Testis (tissue), 5 donors: ENCODE measurements at places on chromosomes 4 and X. TPM values are rescaled to one million over a fixed set of nuclear protein-coding genes. Genes with fewer than 3 reads are reported as not detected.

- no peak overlapping the region for H3K4me3 ChIP-seq
- no peaks in the 10 kb centered on the region for H3K27me3 ChIP-seq
- DNase-seq, result no peak
- H3K36me3 ChIP-seq, result no peaks in the 10 kb centered on the region
Measured at GRCh38 chr4:162837679-162838078, 329.0 kb downstream of the NAF1 start.

- no peak overlapping the region for H3K4me3 ChIP-seq
- no peak overlapping the region for H3K27ac ChIP-seq
- H3K27me3 ChIP-seq, result no peaks in the 10 kb centered on the region
- no peaks in the 10 kb centered on the region for H3K36me3 ChIP-seq
- no peaks in the 10 kb centered on the region for H3K4me1 ChIP-seq
Measured at GRCh38 chrX:39096599-39096998, 295.3 kb downstream of the MID1IP1 start.

- H3K36me3 ChIP-seq, result no peaks in the 10 kb centered on the region
- no peak for DNase-seq
- H3K27ac ChIP-seq, result no peak overlapping the region
- H3K4me1 ChIP-seq, result no peaks in the 10 kb centered on the region
Measured at GRCh38 chr4:57184378-57185029, 74.3 kb upstream of the IGFBP7 start.

The HHIP gene
- 5.3 TPM for total RNA-seq

- DNase-seq, result no peak
- no peaks in the 10 kb centered on the region for H3K27me3 ChIP-seq
- no peak overlapping the region for H3K27ac ChIP-seq
- H3K36me3 ChIP-seq, result no peaks in the 10 kb centered on the region
- no peak overlapping the region for H3K4me3 ChIP-seq
- H3K4me1 ChIP-seq, result no peaks in the 10 kb centered on the region
Measured at GRCh38 chr4:47390428-47391125, 72.9 kb downstream of the COMMD8 start.

DNA sequence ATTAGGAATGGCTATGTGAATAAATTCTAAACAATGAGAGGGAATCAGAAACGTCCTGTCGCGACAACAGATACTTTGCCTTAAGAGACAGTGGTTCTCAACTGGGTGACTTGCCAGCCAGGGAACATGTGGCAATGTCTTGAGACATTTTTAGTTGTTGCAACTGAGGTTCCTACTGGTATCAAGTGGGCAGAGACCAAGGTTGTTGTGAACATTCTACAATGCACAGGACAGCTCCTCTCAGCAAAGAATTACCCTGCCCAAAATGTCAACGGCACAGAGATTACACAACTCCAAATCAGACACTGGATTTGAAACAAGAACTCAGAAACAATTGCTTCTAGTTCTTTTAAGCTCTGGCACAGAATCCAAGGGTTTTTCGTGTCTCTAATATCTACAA lies 128.6 kb downstream of the ARHGAP6 start:
- H3K4me1 ChIP-seq, result no peaks in the 10 kb centered on the region
- no peak for DNase-seq
- no peaks in the 10 kb centered on the region for H3K36me3 ChIP-seq
- H3K4me3 ChIP-seq, result no peak overlapping the region
- H3K27ac ChIP-seq, result no peak overlapping the region

The SLC26A1 gene
- 2.0 TPM for total RNA-seq

DNA sequence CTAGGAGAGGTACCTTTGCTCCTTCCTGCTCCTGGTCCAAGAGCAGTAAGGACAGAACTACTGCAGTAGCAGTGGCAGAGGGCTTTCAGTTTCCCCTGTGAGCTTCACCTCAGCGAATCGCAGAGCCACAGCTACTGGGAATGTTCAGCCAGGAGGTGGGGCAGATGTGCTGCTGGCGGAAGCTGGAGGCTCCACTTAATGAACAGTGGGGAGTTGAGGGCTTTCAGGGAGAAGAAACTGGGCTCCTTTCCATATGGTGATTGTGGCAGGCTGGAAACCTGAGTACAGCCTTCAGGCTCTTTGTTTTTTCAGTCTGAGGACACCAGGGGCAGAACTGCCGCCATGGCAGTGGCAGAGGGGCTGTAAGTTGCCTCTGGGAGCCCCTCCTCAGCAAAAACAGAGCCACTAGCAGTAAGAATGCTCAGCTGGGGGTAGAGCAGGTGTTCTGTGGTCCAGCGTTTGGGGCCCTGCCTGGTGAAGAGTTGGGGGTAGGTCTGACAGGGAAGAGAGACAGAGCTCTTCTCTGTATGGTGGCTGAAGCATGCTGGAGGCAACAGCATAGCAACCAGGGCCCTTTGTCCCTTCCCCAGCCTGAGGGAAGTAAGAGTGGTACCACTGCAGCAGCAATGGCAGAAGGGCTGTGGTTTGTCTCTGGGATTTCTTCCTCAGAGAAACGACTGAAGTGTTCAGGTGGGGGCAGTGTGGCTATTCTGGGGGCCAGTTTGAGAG lies 106.0 kb upstream of the GRXCR1 start:
- no peak overlapping the region for H3K4me3 ChIP-seq
- H3K27ac ChIP-seq, result no peak overlapping the region
- H3K27me3 ChIP-seq, result no peaks in the 10 kb centered on the region
- DNase-seq, result no peak
- no peaks in the 10 kb centered on the region for H3K4me1 ChIP-seq

The SSR4 gene
- 246 TPM for total RNA-seq

DNA sequence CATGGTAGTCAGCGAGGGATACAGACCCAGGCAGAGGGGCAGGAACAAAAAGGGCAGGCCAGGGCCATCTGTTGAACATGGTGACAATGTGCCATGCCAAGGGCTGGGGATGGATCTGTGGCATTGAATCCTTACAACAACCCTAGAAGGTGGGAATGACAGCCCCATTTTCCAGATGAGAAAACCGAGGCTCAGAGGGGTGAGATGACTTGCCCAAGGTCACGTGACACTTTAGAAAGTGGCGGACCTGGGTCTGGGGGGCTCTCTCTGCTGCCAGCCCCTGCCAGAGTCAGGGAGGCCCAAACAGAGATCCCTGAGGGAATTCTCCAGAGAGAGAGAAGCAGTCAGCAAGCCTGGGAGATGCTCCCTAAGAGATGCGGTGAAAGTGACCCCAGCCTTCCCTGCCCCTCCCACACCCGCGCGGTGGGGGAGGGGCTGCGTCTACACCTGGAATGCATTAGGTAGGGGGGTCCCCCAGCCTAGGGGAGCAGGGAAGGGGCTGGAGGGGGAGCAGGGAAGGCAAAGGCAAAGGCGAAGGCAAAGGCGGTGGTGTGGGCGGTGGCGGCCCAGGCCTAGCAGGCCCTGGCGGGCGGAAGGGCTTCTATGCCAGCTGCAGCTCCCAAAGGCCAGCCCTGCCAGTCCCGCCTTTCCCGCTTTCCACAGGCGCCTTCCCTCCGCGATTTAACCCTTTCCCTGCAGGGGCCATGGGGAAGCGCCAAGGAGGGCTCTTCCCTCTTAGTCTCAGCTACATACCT lies 13.0 kb downstream of the FGD1 start:
- DNase-seq, result no peak
- H3K36me3 ChIP-seq, result no peaks in the 10 kb centered on the region
- no peak overlapping the region for H3K27ac ChIP-seq

The SLC7A11 gene
- 1.5 TPM for total RNA-seq

- no peaks in the 10 kb centered on the region for H3K27me3 ChIP-seq
- H3K4me1 ChIP-seq, result no peaks in the 10 kb centered on the region
- no peak for DNase-seq
- H3K4me3 ChIP-seq, result no peak overlapping the region
- H3K36me3 ChIP-seq, result no peaks in the 10 kb centered on the region
Measured at GRCh38 chrX:11663875-11664210, 1.9 kb downstream of the ARHGAP6 start.

The CYSLTR1 gene
- total RNA-seq, result 0.16 TPM

DNA sequence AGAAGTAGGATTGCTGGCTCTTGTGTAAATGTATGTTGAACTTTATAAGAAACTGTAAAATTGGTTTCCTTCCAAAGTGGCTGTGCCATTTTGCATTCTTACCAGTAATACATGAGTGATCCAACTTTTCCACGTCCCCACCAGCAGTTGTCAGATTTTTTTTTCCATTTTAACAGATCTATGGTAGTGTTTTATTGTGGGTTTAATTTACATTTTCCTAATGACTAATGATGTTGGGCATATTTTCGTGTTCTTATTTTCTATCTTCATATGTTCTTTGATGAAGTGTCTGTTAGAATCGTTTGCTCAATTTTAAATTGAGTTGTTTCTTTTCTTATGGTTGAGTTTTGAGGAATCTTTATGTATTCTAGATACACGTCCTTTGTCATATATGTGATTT lies 56.2 kb downstream of the PHEX start:
- no peak overlapping the region for H3K27ac ChIP-seq
- no peak overlapping the region for H3K4me3 ChIP-seq
- H3K27me3 ChIP-seq, result no peaks in the 10 kb centered on the region
- DNase-seq, result no peak

The FAM47E gene
- total RNA-seq, result 15.4 TPM

The CCKAR gene
- 0.56 TPM for total RNA-seq

DNA sequence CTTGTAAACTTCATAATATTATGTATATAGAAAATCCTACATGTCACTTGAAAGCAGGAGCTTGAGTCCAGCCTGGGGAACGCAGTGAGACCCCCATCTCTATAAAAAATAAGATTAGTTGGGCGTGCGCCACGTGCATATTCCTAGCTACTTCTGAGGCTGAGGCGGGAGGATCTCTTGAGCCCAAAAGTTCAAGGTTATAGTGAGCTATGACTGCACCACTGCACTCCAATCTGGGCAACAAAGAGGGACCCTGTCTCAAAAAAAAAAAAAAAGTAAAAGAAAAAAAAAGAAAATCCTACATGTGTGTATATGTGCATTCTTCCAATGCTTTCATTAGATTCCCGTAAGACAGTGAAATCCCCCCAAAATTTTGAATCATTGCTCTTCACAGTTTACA lies 1.7 kb downstream of the SEC31A start:
- peak overlapping the region; percentile 90 for H3K4me3 ChIP-seq
- H3K27ac ChIP-seq, result peak overlapping the region; percentile 95
- no peaks in the 10 kb centered on the region for H3K27me3 ChIP-seq
- no peak for DNase-seq
- H3K4me1 ChIP-seq, result peaks cover 18% of the 10 kb centered on the region
- no peaks in the 10 kb centered on the region for H3K36me3 ChIP-seq

DNA sequence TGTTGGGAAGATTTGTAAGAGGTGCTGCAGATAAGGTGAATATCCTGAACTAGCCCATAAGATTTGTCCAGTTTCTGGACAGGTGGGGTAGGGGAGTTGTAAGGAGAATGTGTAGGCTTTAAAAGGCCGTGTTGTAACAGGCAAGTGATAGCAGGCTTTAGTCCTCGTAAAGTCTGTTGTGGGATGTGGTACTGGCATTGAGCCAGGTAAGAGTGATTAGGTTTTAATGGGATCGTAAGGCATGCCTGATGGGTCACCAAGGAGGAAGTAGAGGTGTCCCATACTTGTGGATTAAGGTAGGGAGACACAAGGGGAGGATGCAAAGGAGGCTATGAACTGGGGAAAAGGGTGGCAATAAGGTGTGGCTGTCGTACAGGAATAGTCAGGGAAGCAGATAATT lies 256.9 kb upstream of the DKK2 start:
- no peaks in the 10 kb centered on the region for H3K27me3 ChIP-seq
- H3K4me1 ChIP-seq, result no peaks in the 10 kb centered on the region
- no peak for DNase-seq
- H3K36me3 ChIP-seq, result no peaks in the 10 kb centered on the region
- H3K4me3 ChIP-seq, result no peak overlapping the region
- H3K27ac ChIP-seq, result no peak overlapping the region

The CCDC110 gene
- 78.1 TPM for total RNA-seq

- DNase-seq, result no peak
- H3K36me3 ChIP-seq, result no peaks in the 10 kb centered on the region
- H3K4me3 ChIP-seq, result no peak overlapping the region
- H3K27ac ChIP-seq, result no peak overlapping the region
- H3K4me1 ChIP-seq, result no peaks in the 10 kb centered on the region
Measured at GRCh38 chrX:129797251-129797906, 17.6 kb downstream of the SASH3 start.

DNA sequence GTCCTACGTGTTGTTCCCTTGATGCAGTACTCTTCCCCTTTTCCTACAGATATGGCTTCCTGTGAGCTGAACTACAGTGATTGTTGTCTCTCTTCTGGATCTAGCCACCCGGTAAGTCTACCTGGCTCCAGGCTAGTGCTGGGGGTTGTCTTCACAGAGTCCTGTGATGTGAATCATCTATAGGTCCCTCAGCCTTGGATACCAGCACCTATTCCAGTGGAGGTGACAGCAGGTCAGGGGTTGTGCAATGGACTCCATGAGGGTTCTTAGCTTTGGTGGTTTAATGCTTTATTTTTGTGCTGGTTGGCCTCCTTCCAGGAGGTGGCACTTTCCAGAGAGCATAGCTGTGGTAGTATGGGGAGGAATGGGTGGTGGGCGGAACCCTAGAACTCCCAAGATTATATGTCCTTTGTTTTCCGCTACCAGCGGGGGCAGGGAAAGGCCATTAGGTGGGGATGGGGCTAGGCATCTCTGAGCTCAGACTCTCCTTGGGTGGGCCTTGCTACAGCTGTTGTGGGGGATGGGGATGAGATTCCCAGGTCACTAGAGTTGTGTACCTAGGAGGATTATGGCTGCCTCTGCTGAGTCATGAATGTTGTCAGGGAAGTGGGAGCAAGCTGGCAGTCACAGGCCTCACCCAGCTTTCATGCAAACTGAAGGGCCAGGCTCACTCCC lies 121.4 kb upstream of the ANKRD50 start:
- H3K4me1 ChIP-seq, result no peaks in the 10 kb centered on the region
- H3K36me3 ChIP-seq, result no peaks in the 10 kb centered on the region
- no peak overlapping the region for H3K27ac ChIP-seq

DNA sequence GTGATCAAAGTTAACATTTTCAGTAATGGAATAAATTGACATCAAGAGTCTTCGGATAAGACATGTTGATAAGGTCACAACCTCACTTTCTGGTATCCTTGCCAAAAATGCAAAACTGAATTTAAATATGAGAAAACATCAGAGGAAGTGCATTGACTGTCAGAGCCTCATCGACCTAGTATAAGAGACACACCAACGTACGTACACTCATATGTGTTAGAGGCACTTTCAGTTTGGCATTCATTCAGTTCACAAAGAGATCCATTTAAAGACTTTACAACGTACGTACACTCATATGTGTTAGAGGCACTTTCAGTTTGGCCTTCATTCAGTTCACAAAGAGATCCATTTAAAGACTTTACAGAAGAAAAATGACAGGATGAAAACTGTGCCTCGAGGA lies 280.3 kb downstream of the INPP4B start:
- no peak overlapping the region for H3K27ac ChIP-seq
- H3K4me1 ChIP-seq, result no peaks in the 10 kb centered on the region
- no peaks in the 10 kb centered on the region for H3K36me3 ChIP-seq
- no peak for DNase-seq

GRCh38 chr4:105714071-105714521 lies 5.5 kb downstream of the GSTCD start:
- no peaks in the 10 kb centered on the region for H3K36me3 ChIP-seq
- no peaks in the 10 kb centered on the region for H3K27me3 ChIP-seq
- H3K27ac ChIP-seq, result no peak overlapping the region
- H3K4me1 ChIP-seq, result peaks cover 6% of the 10 kb centered on the region
- no peak overlapping the region for H3K4me3 ChIP-seq

The SPINK2 gene
- 251 TPM for total RNA-seq

The GAGE2A gene
- total RNA-seq, result 28.8 TPM

GRCh38 chrX:18891548-18891945 lies 92.4 kb downstream of the PHKA2 start:
- H3K36me3 ChIP-seq, result no peaks in the 10 kb centered on the region
- no peak overlapping the region for H3K27ac ChIP-seq
- no peak overlapping the region for H3K4me3 ChIP-seq
- DNase-seq, result no peak

The CXCL3 gene
- total RNA-seq, result 0.68 TPM

GRCh38 chrX:15816438-15816809 lies 26.1 kb downstream of the ZRSR2 start:
- H3K4me1 ChIP-seq, result no peaks in the 10 kb centered on the region
- H3K36me3 ChIP-seq, result no peaks in the 10 kb centered on the region
- no peak for DNase-seq
- no peak overlapping the region for H3K27ac ChIP-seq
- no peaks in the 10 kb centered on the region for H3K27me3 ChIP-seq

The CLDN2 gene
- total RNA-seq, result not detected
